AG20443 (cell line): ENCODE measurements at places on chromosomes 3 and 15.

DNA sequence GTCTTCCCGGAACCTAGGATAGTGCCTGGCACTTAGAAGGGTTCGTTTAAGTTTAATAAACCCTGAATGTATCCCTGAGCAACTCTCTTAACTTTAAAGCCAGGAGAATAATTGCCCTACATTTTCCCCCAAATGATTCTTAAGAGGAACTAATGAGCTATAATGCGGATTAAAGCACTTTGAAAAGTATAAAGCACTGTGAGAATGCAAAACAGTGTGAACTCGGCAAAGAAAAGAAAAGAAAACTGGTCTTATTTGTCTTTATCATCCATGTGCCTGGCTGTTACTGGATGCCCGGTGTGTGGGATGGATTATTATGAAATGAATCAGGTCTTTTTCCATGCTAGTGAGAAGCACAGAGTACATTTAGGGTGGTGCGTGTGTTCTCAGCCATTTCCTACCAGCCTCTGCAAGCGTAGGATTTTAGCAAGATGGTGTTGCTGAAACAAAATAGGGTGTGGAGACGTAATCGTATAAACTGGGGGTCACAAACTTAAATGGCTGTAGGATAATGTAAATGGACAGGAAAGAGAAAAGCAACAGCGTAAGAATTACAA, 983 bp downstream of the KBTBD12 start:
- no peak for DNase-seq

GRCh38 chr3:67558426-67558825, 96.0 kb downstream of the SUCLG2 start:
- peak; percentile 24 for DNase-seq

DNA sequence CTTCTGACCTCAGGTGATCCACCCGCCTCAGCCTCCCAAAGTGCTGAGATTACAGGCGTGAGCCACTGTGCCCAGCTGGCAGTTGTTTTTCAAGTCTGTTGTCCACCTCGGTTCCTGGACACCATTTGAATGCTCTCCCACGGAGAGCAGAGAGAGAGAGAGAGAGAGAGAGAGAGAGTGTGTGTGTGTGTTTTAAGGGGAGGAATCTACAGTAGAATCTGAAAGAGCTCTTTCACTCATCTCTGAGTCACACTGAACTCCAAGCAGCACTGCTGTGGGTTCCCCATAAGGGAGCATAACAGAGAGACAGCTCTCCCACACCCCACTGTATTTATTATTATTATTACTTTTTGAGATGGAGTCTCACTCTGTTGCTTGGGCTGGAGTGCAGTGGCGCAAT, 156.6 kb downstream of the RPLP1 start:
- peak; percentile 40 for DNase-seq

DNA sequence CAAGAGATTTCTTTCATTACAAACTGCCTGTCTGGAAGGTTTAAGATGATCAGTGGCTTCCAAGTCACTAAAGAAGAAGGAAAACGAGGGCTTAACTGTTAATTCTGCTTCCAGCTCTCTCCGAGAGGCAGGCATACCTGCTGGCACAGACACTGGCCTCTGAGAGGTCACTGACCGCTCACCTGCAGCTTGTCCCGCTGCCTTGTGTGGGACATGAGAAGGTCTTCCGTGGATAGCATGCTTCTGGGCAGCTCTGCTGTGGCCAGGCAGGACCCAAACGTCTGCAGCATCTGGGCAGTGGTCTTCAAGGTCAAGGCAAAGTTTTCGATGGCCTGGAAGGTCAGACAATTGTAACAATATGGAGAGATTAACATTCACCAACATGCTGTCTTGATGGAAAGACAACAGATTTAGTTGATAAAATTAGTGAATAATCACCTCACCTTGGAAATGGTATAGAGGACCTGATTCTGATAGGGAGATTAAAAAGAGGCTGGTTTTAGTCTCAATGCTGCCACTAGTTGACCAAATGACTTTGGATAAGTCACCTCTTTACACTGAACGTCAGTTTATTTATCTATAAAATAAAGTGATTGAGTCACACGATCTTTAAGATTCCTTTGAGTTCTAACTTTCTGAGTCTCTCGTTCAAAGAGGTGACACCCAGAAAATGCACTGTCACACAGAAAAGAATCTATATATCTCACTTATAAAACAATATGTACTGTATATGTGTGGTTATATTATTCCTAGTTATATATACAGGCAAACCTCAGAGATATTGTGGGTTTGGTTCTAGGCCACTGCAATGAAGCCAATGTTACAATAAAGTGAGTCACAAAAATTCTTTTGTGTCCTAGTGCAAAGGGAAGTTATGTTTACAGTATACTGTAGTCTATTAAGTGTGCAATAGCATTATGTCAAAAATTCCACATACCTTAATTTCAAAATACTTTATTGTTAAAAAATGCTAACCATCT, 65.1 kb downstream of the B3GNT5 start:
- DNase-seq, result no peak

DNA sequence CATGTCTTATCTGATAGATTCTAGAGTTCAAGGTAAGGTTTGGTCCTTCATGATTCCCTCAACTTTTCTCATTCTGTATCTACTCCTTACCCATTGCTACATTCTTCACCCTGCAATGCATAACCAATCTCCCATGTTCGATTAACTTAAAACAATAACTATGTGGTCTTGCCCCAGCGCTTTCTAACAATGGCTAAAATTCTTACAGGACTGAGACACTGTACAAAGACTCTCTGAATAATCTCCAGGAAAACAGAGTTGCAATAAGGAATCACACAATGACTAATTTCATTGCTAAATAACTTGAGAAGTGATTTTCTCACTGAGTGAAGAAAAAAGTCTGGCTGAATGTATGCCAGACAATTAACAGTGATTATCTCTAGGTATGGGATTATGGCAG, 69.6 kb upstream of the FAM174B start:
- DNase-seq, result no peak

DNA sequence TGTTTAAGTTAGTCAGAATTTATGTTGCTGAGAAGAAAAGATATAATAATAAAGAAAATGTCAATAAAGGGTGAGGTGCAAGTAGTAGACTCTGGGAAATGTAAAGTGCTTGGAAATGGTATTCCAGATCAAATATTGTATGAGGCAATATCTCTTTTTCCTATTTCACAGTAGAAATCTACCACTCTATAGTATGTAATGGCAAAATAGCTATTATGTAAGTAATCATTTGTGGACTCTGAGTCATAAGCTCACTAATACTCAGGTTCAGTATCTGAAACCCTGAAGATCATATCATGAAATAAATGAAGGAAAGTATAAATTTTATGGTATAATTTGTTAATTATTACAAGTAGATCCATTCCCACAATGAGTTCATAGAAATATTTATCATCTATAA, 322.1 kb downstream of the PYDC2 start:
- no peak for DNase-seq

DNA sequence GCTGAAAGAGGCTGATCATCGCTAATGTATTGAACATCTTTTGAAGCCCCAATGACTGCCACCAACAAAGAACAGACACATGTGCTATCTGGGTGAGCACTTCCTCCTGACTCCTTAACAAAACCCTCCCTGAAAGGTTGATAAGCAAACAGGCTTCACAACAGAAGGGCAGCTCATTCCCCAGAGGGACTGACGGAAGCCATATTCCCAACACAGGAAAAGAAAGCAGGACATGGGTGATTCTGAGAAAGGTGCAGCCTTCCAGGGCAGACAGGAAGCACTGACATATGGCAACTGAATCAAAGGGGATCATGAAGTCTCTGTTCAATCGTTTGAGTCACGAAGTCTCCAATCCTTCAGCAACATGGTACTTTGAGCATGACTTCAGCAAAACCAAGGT, 929.0 kb downstream of the MCTP2 start:
- DNase-seq, result no peak

DNA sequence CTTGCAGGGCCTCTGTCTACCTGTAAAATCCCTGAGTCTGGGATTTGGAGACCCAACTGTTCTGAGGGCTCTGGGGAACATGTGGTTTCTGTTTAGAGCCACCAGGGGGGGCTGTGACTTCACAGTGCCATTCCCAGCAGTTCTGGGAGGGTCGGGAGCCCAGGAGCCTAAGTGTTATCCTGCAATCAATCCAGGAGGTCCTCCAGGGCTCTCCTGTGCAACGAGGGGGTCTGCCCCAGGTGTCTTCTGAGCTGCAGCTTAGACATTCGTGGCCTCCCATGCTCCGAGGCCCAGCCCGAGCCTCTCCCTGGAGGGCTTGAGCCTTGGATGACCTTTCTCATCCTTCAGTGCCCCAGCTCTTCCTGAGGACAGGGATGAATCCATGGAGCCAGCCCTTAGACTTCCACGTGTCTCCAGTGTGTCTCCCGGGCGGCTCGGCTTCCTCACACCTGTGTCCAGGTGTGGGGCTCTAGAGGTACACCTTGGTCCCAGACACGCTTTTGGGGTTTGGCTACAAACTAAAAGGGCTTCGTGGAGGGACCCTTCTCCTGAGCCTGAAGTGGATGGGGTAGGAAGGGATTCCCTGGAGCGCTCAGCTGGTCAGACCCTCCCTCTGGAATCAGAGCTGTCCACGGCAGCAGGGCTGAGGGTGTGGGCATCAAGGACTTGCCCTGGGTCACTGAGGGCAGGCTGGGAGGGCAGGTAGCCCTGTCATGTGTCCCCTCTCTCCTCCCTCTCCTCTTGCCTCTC, 20.3 kb upstream of the ABTB1 start:
- DNase-seq, result peak; percentile 82

DNA sequence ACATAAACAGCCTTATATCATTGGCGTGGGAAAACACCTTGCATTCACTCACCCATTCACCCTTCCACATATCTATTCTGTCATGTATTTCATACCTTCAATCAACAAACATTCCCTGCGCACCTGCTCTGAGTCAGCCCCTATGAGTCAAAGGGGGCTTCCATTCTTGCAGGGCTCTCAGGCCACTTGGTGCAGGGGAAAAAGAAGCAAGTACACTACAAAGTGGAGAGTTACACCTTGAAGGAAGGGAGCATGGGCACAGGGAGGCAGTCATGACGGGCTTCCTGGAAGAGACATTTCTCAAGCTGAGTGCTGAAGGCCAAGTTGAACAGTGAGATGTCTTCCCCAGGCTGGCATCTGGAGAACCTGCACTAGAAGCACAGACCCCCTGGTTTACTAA, 4.6 kb upstream of the AMOTL2 start:
- no peak for DNase-seq

- DNase-seq, result no peak
Measured at GRCh38 chr3:193391902-193392301, 13.3 kb upstream of the ATP13A5 start.

- no peak for DNase-seq
Measured at GRCh38 chr3:186511245-186511644, 32.9 kb downstream of the CRYGS start.

DNA sequence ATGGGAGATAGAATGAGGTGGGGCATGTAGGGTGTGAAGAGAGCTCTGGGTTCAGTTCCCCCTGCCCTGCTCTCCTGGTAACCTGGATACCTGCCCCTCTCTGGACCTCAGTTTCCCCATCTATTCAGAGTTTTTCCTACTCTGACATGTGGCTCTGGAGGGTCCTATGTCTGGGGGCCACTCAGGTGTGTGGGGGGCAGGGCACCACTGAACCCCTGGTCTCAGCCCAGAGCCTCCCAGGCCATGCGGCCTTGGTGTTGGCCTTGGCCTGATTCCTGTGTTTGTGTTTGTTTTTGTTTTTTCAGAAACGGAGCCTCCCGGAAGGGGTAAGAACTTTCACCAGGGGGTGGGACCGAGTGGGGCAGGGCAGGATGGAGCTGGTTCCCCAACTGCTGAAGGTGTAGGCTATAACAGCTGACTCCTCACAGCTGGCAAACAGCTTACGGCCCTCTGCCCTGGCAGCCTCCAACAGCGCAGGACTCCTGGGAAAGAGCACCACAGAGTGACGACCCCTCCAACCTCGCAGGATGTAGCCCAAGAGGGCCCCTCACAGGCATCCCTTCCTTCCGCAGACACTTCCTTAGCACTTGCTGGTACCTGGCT, 803 bp downstream of the ITIH3 start:
- DNase-seq, result no peak

DNA sequence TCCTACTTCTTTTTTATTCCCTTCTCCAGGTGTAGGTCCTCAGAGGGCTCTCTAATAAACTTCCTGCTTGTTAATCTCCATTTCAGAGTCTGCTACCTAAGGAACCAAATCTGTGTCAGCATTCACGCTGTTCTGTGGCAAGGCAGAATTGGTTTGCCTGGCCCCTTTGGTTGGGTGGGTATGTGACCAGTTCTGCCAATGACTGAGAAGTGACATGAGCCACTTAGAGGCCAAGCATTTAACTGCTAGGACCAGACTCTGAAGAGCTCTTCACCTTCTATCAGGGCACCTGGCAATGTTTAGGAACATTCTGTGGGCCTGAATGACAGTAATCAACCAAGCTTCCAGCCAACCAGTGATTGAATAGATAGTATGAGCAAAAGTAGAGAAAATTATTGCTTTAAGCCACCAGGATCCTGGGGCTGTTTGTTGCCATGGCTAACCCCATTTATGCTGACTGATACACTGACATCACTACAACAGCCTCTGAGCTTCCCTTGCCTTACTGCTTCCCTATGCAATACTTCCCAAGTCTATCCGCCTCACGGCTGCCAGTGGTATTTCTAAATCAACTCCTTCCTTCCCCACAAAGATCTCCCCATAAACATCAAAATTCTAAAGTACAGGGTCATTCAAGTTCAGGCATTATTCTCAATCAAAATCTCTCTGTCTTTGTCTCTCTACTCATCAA, 7.6 kb downstream of the FRMD4B start:
- DNase-seq, result no peak

DNA sequence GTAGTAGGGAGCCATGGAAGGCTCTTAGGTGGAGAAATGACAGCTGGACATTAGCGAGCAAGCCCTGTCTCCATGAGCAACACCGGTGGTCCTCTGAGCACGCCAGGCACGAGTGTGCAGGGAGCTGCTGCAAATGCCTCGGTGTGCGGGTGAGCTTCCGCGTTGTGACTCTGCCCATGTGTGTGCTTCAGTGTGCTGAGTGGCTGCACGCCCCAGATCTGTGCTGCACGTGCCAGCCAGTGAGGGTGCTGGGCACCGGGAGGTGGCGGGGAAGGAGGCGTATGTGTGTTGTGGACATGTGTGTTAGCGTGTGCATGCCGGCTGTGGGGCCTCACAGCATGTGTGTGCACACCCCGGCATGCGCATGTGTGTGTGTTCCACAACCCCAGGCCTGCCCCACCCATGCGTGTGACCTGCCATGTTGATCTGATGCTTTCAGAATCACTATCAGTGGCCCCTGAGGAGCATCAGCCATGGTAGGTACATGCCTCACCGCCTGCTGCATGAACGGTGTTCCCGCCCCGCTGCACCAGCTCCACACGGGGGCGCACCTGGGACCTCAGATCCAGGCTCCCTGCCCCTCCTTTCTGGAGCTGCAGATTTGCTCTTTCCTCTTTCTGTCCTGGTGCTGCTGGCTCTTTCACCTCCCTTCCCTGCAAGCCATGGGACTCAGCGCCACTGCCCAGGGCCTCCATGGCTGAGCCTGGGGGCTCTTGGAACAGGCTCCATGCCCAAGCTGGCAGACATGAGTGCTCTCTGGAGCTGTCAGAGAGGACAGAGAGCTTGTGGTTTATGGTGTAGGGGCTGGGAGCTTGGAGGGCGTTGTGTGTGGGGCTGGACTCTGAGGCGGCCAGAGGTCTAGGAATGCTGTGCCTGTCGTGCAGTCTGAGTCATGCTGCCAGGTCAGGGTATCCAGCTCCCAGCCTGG, 169.4 kb downstream of the TBC1D2B start:
- DNase-seq, result peak; percentile 39
